NCI-H1092 (cell line): ENCODE measurements at places on chromosomes 4 and X.
A peak's percentile ranks its signal among the peaks of the same experiment; 100 is the strongest.

DNA sequence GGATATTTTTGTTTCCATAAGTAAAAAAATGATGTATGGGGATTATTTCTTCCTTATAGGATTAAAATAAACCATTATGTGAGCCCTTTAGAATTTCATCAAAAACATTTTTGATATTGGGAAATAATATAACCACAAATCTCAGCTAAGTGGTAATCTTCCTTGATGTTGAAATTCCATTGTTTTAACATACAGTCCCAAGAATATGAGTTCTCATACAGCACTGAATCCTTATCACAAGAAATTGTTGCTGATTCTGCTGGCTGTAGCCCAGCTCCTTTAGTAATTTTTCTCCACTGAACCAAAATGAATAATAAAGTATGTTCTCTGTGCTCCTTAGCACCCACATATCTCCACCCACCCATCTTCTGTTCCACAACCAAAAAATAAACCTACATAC is 41.9 kb upstream of the FAM47B start:
- DNase-seq = no peak

DNA sequence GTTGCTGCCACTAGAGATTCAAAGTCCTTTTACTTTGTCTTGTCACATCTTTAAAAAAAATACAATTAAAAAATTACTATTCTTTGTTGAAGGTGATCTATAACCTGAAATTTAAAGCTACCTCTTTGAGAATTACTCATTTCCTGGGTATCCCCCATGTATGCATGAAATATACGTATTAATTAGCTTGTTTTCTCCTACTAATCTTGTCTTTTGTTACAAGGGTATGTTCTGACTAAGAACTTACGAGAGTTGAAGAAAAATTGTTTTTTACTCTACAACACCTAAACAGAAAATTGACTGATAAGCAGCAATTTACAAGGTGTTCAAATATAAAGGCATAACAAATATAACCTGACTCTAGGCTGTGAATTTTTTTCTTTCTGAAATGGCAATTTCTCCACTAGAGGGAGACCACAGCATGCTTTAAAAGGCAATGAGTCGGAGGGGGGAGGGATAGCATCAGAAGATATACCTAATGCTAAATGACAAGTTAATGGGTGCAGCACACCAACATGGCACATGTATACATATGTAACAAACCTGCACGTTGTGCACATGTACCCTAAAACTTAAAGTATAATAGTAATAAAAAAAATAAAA is 249.6 kb downstream of the OPHN1 start:
- peak; percentile 13 for DNase-seq

DNA sequence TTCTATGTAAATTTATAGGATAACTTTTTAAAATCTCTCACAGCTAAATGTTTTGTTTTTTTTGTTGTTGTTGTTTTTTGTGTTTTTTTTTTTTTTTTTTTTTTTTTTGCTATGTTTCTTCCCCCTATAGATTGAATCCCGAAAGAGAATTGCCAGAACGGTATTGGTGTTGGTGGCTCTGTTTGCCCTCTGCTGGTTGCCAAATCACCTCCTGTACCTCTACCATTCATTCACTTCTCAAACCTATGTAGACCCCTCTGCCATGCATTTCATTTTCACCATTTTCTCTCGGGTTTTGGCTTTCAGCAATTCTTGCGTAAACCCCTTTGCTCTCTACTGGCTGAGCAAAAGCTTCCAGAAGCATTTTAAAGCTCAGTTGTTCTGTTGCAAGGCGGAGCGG is 4.1 kb downstream of the BRS3 start:
- no peak for DNase-seq

DNA sequence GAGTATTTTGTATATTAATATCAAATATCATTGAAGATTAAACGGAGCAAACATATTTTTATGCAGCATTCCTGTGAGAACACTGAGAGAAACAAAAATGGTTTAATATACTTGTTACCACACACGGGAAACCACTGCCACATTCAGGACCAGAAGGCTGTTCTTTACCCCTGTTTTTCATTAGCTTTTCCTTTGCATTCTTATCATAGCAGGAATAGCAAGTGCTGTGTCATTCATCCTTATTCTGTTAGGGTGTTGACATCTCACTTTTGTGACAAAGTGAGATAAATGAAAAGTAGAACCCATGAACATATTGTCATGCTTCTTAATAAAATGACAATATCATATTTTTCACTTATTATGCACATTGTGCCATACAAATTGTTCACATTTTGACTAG is 212.4 kb upstream of the NDST4 start:
- DNase-seq = no peak

DNA sequence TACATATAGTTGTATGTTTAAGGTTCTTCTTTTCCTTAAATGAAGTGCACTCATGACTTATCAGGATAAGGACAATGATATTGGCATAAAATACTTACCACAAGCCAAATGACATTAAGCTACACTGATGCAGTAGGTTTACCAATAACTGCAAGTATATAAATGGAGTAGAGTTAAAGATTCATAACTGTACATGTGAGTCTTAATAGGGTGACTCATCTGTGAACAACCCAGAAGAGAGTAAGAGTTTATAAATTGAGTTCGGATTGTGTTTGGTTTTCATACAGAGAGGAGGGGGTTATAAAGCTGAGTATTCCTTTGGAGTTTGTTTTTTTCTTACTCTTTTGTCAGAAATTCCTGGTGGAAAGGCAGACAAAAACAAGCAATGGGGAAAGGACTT is 144.8 kb downstream of the TLL1 start:
- DNase-seq = no peak

GRCh38 chrX:2351999-2352995 is 148.5 kb downstream of the DHRSX start:
- no peak for DNase-seq

DNA sequence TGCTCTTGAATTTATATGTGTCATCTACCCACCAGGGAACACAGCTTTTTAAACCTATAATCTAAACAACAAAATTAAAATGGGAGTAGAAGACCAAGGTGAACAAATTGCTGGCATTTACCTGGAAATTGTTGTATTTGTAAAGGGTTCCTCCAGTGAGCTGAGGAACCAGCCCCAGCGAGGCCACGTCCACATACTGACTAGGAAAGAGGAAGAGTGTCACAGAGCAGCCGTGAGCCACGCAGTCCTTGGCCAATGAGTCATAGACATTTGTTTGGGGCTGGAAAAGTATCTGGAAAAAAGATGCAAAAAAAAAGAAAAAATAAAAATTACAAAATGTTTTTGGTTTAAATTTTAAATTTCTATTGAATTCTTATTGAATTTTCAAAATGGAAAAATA is 58.7 kb downstream of the METTL14 start:
- DNase-seq = no peak

DNA sequence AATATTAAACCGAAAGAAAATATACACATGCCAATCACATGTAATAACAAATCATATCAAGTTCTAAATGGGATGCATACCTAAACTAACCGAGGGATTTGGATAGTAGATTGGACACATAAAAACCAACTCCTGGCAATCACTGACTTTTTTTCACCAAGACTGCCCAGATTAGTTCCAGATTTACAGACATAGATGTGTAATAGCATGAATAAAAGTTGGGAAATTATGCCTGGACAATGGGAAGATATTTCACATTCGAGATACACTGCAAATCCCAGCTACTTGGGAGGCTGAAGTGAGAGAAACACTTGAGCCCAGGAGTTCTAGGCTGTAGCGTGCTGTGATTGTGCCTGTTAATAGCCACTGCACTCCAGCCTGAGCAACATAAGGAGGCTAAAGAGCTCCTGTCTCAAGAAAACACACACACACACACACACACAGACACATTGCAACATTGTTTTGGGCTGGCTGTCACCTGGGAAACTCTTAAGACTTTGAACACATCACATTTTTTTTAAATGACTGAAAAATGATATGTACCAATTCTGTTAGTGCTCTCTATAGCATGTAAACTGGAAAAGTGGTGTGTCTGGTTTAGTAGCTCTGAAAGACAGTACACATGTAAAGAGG is 5.7 kb downstream of the RAB40A start:
- DNase-seq = no peak

DNA sequence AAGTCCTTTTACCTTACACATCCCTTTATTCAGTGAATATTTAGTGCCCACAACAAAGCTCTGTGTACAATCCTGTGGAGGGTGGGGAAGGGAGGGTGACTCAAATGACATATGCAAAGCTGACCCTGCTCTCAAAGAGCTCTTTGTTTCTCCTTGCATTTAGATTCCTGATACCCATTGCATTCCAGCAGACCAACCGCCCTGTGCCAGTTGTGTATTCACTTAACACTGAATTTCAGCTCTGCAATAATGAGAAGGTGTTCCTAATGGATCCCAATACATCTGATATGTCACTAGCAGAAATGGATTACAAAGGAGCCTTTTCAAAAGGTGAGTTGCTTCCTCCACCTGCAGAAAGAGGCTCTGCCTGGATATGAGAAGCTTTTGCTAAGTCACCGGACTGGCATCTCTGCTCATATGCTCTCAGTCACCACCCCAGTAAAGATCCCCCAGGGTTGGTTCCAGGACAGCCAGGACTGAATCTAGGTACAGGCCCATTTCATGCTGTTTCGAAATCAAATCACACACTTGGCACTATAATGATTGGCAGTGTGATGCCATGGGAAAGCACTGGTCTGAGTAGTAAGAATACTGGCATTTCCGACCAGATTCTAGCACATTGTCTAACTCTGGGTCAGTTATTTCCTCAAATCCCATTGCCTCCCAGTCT is 17.1 kb upstream of the ANXA3 start:
- DNase-seq = no peak

DNA sequence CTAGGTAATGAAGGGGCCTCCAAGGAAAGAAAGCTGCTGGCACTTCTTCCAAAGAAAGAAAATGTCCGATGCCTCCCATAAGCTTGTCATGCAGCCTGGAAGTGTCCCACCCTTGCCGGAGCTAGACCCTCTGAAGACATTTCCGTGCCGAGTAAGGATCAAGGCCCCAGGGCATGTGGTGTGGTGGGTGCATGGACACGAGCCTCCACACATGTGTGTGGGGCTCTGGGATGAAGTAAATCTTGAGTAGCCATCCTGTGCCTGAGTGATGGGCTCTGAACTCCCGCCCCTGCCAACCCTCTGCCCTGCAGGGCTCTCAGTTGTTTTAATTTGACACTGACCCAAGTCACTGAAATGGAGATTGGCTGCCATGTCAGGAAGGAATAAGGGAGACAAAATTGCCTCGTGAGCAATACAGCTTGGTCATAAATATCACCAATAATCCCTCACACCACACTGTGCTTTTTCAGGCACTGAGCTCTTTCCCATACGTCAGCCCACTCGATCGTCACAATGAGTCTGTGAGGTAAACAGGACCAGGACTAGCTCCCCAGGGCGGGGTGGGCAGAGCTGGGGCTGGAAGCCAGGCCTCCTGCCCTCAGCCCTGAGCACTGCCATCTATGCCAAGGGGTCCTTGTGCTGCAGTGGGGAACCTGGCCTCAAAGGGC is 24.6 kb downstream of the CNGA2 start:
- no peak for DNase-seq

- DNase-seq = no peak
Measured at GRCh38 chr4:173488656-173489055, 41.4 kb downstream of the HAND2 start.

DNA sequence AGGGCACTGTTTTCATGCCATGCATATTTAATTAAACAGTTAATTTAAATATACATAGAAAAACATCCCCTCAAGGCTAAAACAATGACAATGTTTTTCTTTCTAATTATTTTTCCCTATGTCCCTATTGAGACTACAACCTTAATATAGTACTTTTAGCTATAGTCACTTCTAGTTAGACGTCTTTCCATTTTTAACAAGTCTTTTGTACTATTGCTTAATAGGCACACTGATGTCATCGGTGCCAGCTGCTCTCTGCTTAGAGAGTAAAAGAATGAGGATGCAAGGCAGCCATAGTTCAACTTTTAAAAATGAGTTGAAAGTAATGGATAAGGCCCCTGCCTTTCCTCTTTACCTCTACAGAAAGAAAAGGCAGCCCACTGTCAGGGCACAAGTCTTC is 191.1 kb downstream of the KCTD8 start:
- DNase-seq = no peak

- DNase-seq = no peak
Measured at GRCh38 chrX:12426420-12426819, 288.1 kb downstream of the FRMPD4 start.

DNA sequence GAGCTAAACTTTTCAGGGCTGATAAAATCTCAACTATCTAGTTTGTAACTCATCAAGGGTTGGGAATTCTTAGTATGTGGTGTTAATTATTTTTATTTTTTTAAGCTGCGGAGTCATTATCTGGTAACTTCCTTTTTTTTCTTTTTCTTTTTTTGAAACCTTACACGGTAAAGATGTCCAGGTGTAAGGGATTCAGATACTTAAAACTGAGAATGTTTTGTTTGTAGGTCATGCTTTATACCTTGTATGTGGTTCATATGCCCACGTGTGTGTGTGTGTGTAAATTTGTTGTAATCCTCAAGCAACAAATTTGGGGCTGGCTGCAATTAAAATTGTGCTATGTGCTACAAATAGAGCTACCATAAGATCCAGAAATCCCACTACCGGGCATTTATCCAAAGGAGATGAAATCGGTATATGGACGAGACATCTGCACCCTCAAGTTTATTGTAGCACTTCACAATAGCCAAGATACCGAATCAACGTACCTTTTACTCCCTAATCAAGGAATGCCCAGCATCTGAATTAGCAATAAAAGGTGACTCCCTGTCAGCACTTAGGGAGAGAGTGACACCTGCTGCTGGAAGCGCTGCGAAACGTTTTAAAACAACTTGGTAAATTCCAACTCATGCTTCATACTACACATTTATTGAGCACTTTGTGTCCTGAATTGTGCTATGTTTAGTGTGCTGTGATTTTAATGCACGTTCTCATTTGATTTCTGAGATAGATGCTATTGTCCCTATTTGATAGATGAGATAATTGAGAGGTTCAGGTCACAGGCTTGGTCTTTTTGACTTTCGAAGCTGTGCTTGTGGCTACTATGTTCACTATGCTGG is 16.1 kb downstream of the MSMO1 start:
- DNase-seq = no peak

DNA sequence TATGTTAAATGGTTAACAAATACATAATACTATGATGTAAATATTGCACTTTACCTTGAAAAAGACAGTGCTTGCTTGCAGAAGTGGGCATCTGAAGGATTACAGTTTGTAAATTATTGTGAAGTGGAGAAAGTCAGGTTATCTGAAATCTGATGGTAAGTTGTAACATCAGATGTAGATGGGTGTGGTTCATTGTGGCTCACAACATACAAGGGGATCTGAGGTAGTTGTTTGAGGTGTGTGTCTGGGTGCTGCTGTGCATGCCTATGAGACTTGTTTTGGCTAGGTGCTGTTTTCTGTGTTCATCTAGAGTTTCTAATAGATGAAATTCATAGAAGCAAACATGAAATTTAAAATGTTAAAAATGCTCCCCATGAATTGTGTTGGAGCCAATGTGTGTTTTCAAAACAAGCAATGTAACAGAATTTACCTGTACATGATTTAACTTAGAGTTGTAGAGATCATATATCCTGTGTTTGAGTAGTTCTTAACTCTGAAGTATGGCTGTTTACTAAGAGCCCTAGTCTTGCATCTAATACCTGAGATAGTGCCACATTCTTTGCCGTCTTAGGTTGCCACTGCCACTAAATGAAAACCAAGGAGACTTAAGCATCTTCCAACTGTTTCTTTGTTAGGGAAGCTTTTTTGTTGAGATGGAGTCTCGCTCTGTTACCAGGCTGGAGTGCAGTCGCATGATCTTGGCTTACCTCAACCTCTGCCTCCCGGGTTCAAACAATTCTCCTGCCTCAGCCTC is 11.9 kb upstream of the NDUFC1 start:
- DNase-seq = no peak

GRCh38 chr4:74942251-74942917 is 9.5 kb downstream of the PARM1 start:
- DNase-seq = no peak
